ENCODE measurements at places on chromosomes 4 and X.

DNA sequence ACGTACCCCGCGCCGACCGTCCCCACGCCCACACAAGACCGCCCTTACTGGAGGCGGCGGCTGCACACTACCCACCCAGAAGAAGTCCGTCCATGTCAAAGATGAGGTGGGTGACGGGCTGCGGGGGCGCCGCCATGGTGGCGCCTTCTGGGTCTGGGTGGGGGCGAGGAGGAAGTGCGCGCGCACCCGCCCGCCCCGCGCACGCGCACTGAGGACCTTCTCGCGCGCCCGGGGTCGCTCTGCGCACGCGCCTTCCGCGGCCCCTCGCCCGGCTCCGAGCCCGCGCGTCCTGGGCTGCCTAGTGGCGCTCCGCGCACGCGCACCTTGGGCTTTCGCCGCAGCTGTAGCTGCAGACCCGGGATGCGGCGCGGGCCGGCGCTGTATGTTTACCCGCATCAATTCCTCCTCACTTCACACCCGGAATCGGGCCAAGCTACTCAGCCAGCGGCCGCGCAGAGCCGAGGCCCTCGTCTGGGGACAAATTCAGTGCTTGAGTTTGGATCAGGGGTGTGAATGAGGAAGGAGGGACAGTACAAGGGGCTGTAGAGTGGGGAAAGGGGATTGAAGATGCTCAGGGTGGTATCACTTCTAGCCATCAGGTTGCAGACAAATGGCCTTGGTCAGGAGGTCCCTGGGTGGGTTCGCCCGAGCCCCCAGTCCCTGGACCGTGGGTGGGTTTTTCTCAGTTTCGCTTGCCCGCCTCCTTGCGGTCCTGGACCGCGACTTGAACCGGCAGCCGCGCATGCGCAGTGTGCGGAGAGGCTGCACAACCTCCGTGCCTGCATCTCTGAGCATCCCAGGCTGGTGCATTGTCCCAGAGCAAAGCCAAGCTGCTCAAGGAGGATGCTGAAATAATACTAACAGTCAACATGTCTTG lies at the start of gene PUDP:
TSS of gene PUDP (minus strand) at position 176 of the 877 bp plus-strand sequence. CDS start at position 136, 40 bp downstream.
- peak; percentile 69 for DNase-seq

DNA sequence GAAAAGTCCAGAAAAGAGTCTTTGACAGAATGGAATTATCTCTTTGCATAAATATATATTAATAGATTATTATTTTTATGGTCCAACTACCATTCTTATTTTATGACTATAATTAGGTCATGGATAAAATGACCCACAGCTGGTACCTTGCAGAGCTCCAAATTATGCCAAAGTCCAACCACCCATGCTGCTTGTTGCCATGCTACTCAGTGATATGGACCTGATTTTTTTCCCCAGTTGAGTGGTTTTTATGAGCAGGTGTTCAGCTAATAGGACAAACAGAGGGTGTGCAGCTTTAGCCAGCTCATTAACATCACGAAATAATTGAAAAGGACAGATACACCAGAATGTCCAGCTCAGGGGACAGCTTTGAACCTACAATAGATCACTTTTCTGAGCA lies 9.7 kb downstream of the HOPX start:
- no peak for DNase-seq

- no peak for DNase-seq
These were observed 24.0 kb upstream of the ANKRD50 start for GRCh38 chr4:124736526-124736925.

DNA sequence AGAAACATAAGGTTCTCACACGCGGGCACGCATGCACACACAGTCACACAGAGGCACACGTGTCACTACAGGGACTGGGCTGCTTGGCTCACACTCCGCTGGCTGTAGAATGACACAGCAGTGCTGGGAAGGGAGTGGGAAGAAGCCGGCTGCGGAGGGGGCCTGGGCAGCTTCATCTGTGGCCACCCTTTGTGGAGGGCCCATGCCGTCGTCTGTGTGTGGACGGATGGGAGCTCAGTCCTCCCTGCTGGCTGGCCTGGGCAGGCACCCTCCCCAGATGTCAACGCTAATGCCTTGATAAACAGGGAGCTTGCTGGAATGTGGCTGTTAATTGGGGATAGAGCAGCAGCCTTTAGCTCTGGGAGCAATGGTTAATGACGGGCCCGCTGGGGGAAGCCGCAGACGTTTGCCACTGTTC lies 621.1 kb downstream of the BCOR start:
- DNase-seq, result no peak

DNA sequence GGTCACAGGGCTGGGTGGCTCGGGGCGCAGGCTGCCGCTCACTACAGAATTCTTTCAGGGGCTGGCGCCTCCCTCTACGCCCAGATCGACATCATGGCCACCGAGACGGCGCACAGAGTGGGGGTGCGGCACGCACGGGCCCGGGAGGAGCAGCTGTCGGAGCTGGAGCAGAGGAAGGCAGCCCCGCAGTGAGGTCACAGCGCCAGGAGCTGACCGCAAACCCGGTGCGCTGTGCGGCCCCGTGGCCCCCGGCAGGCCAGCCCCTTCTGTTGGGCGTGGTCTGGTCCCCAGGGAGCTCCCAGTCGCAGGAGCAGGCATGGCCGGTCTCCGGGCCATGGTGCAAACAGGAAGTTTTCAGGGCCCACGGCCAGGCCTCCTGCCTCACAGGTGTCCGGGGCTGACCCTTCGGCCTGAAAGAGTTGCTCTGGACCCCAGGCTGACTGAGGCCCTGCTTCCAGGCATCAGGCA lies 31.6 kb downstream of the LRPAP1 start:
- DNase-seq, result no peak

DNA sequence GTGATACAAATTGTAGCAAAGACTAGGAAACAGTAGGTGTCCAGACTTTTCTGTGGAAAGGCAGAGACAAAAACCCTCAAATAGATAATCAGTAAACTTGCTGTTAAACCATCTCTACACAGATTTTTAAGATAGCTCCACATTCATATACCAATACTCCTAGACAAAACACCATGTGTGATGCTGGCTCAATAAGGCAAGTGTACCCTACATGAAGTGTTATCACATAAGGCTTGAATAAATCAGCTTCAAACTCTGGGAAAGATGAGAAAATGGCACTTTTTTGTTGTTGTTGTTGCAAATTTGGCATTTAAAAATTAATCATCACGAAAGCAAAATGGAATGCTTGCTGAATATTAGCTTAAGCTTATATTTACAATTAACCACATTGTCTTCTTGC lies 45.1 kb downstream of the DRD5 start:
- no peak for DNase-seq

DNA sequence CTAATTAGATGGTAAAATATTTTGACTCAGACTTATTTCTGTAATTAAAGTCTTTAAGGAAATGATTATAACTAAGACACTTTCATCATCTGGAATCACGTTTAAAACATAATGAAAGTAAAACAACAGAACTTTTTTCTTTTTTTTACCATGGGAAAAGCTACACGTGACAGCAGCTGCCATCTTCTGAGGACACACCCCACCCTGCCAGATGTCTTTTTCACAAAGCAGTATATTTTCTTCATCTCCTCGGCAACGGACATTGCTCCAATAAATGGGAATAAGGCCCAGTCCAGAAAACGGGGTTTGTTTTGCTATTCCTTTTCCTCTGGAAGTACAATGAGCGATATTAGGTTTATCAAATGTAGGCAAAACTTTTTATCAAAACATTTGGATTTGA lies 17.5 kb downstream of the PRSS12 start:
- no peak for DNase-seq

- no peak for DNase-seq
These were observed 30.0 kb downstream of the ITM2A start for GRCh38 chrX:79336869-79337815.

GRCh38 chrX:53135581-53135980 lies 41.6 kb downstream of the KANTR start:
- DNase-seq, result no peak

DNA sequence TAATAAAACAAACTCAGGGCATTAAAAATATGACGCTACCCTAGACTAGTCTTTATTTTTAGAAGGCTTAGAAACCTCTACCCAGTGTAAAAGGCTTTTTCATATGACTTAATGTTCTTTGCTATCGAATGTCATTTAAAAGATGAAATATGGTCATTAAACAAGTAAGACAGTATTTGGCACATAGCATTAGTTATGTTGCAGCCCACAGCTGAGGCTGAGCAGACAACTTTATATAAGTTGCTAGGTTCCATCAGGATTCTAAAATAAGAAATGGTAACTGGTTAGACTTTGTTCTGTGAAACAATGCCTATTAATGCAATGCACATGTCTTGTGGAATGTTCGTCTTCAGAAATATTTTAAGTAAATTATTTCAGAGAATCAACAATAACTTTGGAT lies 10.4 kb upstream of the PRSS12 start:
- no peak for DNase-seq

- no peak for DNase-seq
These were observed 202.2 kb downstream of the SH2D1A start for GRCh38 chrX:124548571-124548970.

DNA sequence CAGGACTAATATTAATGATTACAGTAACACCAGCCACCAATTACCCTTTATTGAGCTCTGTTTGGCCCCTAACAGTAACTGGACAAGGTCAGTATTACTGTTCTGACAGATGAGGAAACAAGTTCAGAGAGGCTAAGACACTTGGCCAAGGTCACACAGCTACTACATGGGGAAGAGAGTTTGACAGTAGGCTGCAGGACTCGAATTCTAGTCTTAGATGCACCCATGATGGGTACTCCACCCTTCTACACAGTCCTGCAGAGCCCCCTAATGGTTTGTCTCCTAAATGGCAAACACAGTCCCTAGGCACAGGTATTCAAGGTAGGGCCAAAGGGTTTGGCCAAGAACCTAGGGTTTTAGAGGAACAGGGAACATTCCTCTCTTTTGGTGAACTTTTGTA lies 93.9 kb downstream of the NSUN7 start:
- DNase-seq, result no peak

DNA sequence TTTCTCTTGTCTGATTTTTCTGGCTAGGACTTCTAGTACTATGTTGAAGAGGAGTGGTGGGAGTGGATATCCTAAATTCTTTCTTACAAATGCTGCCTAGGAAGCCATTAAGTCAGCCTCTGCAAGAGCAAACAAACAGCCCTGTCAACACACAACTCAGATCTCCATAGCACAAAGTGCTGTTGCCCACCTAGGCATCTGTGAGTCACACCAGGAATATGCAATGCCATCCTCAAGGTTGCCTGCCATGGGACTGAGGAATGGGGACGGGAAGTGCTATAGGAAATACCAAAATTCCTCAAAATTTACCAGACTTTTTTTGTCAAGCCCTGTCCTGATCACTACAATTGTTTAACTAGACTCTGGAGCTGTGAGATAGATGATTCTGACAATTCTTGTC lies 466.9 kb downstream of the FSTL5 start:
- no peak for DNase-seq

DNA sequence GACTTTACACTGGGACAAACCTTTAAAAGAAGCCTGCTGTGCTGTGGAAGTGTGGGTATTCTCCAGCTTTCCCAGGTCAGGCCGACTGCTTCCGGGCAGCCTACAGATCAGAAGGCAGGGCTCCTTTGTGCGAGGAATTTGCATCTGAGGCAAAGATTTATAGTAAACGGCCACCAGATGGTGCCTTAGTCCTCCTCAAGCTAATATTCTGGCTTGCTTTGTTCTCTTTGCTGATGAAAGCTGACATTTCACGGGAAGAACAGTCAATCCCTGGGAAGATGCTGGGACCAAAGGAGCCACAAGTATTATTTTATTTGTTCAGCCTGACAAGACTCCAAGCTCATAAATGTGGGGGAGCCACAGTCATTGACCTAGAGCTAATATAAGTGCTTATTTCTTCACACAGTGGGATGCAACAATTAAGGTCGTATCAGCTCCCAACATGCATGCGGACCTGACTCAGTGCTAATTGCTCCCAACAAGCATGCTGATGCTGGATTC lies 120.7 kb upstream of the TRIM2 start:
- peak; percentile 36 for DNase-seq

DNA sequence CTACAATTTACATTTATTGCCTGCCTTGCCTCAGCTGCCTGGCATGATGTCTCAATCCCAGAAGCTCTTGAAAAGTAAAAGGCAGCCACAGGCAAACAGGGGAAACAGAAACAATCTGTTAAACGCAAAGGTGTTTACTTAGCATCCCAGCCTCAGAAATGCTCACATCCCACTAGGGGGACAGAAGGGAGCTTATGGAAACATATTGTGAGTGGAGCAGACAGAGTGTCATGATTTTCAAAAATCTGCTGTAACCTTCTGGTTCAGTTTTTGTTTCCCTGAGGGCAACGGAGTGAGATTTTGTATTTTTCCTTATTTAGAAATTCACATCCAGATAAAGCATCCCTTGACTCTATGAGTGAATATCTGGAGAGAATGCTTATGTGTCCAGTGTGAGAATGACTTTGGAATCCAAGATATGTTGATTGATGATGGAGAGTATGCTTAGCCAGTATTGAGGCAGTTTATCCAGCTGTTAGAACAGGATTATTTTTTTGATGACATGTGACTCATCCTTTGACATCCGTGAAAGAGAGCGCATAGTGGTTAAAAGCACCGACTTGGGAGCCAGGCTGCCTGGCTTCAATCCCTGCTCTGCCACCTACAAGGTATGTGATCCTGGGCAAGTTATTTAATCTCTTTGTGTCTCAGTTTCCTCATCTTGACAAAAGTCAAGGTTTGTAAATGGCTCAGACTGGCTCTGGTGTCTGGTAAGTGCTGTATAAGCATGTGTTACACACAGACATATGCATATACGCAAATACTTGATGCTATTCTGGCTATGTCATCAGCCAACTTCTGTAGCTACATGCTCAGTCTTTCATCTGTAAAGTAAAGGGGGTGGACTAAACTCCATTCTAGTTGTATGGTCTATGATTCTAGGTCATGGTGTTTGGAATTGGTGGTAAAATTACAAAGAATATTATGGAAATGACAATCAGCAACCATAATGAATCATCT lies 381.2 kb downstream of the RAPGEF2 start:
- DNase-seq, result no peak

DNA sequence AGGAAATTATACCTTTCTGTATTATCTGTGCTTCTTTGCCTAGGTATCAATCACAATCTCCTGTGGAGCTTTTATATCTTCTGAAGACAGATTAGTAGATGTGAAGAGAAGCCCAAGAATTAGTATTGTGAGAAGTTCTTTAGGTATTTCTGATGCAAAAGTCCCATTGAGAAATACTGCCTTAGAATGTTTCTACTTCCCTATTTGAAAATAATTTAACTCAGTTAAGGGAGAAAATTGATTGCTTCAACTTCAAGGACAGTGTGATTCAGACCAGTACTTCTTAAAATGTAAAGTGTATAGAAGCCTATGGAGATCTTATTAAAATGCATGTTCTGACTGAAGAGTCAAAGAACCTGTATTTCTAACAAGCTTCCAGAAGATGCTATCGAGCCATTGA lies 9.0 kb downstream of the EIF1AX start:
- no peak for DNase-seq

GRCh38 chr4:168849997-168850396 lies 160.1 kb downstream of the CBR4 start:
- no peak for DNase-seq

Measured in NCI-H1105 (cell line).